Fibroblast of skin of left quadriceps (primary cell): ENCODE measurements at places on chromosomes 2 and 18.
A peak's percentile ranks its signal among the peaks of the same experiment; 100 is the strongest.

DNA sequence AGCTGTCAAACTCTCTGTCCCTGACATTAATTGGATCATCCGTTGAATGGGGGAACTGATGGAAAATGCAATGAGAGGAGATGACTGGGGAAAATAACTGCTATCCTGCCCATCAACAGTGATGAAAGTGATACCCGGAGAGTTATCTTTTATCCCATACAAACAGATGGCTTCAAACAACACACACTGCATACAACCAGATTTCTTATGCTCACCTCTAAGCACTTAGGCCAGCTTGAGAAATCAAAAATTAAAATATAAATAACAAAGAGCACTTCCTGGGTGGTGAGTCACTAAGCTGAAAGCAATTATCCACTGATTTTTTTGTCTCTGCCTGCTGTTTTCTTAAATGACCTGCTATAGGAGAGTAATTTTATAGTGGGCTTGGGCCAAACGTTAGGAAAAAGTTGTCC lies 237.6 kb upstream of the RGPD4 start:
- no peak for DNase-seq

GRCh38 chr2:133194777-133195335 lies 373.4 kb downstream of the NCKAP5 start:
- DNase-seq = no peak

GRCh38 chr2:2806711-2807110 lies 475.6 kb upstream of the MYT1L start:
- DNase-seq = no peak

DNA sequence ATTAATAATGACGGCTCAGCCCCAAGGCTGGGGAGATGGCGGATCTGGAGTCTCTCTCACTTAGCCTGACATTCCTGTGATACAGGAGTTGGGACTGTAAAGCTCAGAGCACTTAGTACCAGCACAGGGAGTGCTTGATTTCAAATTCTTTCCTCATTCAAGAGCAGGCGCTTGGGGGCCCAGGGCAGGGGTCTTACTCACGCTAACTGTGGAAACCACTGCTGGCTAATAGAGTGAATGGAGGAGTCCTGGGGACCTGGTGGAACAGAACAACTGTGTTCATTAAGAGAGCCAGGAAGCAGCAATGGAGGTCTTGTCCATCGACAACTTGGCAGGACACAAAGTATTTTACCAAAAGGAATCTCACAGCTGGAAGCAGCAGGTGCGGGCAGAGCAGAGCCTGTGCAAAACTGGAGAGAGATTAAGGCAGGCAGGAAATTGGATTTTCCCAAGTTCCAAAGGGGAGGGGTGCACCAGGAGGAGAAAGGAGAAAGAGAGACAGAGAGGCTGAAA lies 358.9 kb downstream of the TNS1 start:
- DNase-seq = no peak

DNA sequence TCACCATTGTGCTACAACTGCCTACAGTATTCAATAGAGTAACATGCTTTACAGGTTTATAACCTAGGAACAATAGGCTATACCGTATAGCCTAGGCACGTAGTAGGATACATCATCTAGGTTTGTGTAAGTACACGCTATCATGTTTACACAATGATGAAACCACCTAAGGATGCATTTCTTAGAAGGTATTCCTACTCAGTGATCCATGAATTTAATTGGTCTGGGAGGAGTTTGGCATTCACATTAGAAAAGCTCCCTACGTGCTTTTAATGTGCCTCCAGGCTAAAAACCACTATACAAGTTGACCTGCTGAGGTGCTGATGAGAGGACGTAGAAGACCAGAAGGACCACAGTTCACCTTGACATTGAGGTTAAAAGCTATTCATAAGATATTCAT lies 154.5 kb upstream of the LRRTM1 start:
- DNase-seq = no peak

GRCh38 chr2:105100046-105100840 lies 62.4 kb downstream of the MRPS9 start:
- no peak for DNase-seq

DNA sequence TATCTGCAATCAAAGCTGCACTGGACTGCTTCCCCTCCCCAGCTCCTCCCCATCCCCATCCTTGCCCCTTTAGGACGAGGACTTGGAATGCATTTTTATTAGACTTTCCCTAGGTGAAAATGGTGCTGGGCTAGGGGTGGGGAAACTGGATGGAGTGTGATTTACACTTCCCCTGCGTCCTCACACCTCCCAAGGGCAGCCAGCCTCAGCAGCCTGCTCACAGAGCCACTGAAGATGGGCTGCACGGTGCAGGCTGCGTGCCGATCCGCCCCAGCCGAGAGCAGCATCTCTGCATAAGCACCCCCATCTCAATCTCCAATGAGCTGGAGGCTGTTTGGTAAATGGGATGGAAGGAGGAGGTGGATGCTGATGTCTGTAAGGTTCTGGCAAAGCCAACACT lies 87.6 kb downstream of the ZBTB7C start:
- no peak for DNase-seq

GRCh38 chr18:57922885-57923284 lies 119.8 kb upstream of the ATP8B1 start:
- no peak for DNase-seq

DNA sequence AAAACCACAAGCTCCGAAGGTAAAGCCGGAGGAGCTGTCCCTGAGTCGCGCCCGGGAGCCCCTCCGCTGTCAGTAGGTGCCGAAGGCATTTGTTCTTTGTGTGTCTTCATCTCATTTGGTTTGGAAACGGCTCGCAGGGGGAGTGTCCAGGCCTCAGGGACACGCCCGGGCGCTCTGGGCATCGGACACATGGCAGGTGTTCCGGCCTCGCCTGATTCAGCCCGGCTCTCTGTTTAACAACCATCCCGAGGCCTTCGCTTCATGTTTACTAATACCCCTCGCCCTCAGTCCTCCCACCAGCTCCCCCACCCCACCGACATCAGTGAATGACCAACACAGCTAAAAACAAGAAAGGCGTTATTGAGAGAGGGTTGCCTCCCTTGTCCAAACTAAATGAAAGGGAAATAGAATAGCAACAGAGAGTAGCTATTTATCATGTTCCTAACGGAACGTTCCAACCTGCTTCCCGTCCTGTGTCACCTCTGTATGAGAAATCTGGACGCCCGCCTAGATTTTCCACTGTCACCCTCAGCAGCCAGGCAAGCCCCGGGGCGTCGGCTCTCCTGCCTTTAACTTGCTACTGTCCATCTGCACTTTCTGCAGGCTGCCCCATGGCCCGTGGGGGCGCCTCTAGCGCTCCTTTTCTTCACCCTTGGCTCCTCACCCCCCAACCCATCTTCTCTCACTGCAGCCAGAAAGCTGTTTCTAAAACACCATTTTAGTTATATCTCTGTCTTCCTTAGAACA lies 73.9 kb downstream of the MYCN start:
- DNase-seq = no peak

DNA sequence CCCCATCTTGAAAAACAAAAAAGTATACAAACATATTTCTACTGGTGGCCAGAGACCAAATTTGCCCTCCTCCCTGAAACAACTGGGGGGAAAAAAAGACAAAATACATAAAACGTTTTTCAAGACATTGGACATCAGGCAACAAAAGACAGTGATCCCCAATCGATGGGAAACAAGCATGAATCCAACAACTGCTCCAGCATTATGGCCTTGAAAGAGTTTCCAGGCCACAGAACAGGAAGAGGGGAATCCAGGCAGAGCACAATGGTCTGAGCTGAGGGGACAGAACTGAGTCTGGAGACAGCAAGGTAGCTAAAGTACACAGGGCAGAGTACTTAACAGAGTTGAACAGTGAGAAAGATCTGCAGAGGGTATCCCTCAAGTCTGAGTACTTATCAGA lies 4.4 kb downstream of the CCDC88A start:
- no peak for DNase-seq

DNA sequence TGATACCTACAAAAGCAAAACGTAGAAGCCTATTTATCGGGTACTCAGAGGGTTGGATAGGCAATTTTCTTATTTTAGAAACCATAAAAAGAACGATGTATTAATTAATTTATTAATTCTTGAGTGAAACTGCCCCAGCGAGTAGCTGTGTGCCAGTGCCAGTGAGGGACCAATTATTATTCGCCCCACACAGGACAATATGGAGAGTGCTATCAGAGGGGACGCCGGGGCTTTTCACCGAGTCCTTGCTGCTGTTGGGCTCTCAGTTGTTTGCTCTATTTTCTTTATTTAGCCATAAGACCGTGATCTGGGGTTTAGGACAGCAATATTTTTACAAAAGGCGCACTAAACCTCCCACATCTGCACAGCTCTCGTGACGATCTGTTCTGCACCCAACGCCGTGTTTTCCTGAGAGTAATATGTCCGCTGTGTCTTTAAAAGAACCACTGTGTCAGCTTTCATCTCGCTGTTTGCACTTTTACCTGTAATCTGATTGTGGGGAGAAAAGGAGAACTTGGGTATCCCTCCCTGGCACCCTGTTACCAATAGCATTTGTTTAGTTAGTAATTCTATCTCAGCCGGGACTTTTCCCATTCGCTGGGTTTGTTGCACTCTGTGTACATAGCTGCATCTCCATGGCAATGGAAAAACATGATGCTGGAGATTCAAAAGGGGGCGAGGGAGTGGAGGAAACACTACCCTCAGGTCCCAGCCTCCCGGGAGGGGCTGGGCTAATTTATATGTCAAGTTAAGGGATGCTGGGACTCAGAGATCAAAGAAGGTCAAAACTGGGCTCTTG lies 30.1 kb upstream of the ZNF516 start:
- DNase-seq = no peak

DNA sequence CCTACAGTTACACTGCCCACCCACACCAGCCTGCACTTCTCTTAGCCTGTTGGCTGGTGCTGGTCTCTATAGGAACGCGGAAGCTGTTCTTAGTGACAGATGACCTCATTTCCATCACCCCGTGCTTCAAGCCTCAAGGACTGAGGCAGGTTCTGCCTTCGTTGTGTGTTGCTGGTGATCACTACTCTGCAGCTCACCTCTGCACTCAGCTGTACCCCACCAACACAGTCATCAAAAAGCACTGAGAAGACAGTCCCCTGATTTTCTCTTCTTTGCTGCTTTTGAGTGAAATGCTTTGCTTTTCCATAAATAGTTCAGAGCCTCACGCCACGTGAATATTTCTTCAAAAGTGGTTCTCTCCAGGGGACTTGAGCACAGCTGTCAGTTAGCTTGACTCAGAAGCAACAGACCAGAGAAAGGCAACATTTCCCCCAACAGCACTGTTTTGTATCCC lies 225.7 kb upstream of the CCDC150 start:
- DNase-seq = no peak

- DNase-seq = no peak
Measured at GRCh38 chr2:142020368-142020767, 110.4 kb downstream of the LRP1B start.

DNA sequence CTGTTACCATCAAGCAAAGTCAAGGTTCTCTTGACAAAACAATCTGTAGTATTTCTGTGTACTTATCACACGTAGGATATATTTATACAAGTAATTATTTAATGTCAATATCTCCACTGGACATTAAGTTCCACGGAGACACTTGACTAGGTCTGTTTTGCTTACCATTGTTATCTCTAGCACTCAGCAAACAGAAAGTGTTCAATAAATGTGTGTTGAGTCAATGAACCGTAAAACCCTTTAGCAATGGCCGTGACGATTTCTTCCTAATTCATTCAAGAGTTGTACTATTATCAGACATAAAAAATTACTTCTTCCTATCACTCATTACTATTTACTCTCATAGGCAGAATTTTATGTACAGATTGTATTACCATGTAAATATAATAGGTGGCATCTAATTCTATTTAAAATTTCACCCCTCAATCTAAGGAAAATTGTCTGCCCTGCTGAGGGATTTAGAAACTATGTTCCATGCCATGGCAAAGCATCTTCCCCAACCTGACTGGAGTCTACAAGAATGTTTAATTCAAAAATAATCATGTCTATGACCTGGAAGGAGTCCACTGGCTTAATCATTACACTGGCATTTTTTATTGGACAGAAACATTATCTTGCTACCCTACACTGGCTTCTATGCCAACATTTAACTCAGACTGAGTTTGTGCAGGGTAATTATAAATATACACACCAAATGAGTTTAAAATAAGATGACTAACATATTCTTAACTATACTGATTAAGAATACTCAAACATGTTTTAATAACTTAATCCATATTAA lies 301.9 kb downstream of the ZEB2 start:
- no peak for DNase-seq

DNA sequence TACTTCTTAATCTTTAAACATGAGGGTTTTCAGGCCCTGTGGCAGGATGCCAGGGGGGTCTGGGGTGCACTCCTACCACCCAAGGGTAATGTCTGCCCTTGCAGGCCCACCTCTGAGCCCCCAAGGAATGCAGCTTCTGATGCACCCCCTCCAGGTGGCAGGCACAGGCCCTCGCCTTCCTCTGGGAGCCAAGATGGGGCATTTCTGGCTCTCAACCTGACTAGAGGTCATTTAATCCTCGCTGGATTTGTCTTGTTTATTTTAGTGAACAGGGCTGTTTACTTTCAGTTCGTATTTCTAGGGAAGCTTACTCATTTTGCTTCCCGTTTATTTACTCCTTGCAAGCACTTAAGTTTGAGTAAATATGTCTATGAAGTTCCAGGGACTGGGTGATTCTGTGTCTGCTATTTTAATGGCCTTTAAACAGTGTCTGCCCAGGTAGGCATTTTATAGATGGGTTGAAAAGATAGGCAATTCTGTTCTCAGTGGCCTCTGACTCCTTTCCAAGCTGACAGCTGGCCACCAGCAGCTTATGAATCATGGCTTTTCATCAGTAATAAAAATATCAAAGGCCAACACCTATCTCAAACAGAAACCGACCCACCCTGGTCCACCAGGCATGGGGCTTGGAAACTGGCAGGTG lies 11.1 kb upstream of the DNPEP start:
- DNase-seq = no peak

DNA sequence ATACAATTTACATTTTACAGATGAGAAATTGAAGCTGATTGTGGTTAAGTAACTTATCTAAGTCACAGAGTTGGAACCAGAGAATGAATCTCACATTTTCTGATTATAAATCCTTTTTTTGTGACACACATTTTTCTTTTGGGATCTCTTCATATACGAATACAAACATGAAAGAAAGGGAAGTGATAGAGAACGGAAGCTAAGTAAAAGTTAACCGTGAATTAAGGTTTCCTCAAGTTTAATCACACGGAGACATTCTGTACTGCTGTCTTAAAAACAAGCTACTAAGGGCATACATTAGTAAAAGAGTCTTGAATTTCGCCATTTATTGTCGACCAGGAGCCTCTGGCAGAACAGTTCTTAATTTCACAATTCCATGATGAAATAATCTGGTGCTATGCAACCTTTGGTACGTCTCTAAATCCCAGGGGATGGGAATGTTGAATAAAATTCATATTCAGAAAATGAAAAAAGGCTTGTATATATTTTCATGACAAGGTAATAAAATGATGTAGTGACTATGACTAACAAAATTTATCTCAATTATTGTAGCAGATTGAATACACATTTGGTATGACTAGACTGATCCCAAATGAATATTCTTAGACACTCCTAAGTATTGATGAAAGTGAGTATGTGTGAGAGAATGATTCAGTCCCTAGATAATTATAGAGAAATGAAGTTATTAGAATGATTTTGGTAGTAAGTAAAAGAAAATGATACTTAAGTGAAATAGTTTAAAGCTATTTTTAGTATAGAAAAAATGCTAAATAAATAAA lies 40.3 kb upstream of the ZSWIM2 start:
- peak; percentile 45 for DNase-seq
